Endothelial cell of umbilical vein (primary cell): ENCODE measurements at places on chromosomes 16 and 17. TPM values are rescaled to one million over a fixed set of nuclear protein-coding genes. Genes with fewer than 3 reads are reported as not detected.

DNA sequence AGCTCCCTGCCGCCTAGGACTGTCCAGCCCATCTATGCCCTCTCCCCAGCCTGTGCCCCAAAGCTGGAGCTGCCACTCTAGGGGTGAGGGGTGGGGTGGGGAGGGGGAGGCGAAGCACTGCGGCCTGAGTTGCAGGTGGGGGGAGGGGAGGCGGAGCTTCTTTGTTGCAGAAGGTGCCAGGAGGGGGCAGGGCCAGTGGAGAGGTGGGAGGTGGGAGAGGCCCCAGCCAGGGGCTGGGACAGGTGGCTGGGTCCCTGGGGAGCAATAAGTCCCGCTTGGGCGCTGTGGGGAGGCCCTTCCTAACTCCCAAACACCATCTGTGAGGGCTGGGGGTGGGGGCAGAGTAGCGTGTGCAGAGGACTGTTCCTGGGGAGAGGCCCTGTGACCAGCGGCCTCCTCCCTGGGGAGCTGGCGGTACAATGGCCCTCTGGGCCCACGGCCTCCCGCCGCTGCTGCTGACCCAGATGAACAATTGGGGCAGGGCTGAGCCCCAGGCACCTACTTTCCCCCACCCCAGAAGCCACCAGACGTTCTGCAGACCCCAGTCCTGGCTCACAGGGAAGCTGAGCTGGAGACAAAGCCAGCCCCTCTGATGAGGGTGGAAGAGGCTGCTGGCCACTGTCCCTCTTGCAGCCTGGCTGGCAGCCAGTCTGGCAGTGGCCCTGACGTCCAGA, 2.2 kb upstream of the NTN3 start:
- no peaks in the 10 kb centered on the region for H3K36me3 ChIP-seq
- no peak overlapping the region for H3K27ac ChIP-seq
- no peak overlapping the region for H3K4me3 ChIP-seq
- peaks cover 5% of the 10 kb centered on the region for H3K4me1 ChIP-seq

GRCh38 chr17:17254036-17254435, 17.1 kb upstream of the FLCN start:
- no peak overlapping the region for H3K27ac ChIP-seq
- DNase-seq: no peak
- no peak overlapping the region for H3K4me3 ChIP-seq
- peaks cover 21% of the 10 kb centered on the region for H3K36me3 ChIP-seq
- no peaks in the 10 kb centered on the region for H3K27me3 ChIP-seq
- H3K4me1 ChIP-seq: no peaks in the 10 kb centered on the region

GRCh38 chr17:16085066-16085699, 85.6 kb downstream of the TTC19 start:
- peak overlapping the region; percentile 32 for H3K27ac ChIP-seq
- H3K4me1 ChIP-seq: peaks cover 15% of the 10 kb centered on the region
- no peak overlapping the region for H3K4me3 ChIP-seq
- H3K27me3 ChIP-seq: no peaks in the 10 kb centered on the region
- H3K36me3 ChIP-seq: peaks cover 3% of the 10 kb centered on the region

GRCh38 chr17:81665205-81666091, 957 bp downstream of the OXLD1 start:
- H3K36me3 ChIP-seq: peaks cover 12% of the 10 kb centered on the region
- peaks cover 18% of the 10 kb centered on the region for H3K4me1 ChIP-seq
- peak overlapping the region; percentile 76 for H3K4me3 ChIP-seq
- H3K27me3 ChIP-seq: no peaks in the 10 kb centered on the region
- no peak for DNase-seq
- peak overlapping the region; percentile 36 for H3K27ac ChIP-seq

GRCh38 chr17:39648616-39649366, 11.8 kb downstream of the STARD3 start:
- H3K27ac ChIP-seq: no peak overlapping the region
- no peaks in the 10 kb centered on the region for H3K4me1 ChIP-seq
- H3K27me3 ChIP-seq: no peaks in the 10 kb centered on the region
- no peaks in the 10 kb centered on the region for H3K36me3 ChIP-seq
- H3K4me3 ChIP-seq: no peak overlapping the region

DNA sequence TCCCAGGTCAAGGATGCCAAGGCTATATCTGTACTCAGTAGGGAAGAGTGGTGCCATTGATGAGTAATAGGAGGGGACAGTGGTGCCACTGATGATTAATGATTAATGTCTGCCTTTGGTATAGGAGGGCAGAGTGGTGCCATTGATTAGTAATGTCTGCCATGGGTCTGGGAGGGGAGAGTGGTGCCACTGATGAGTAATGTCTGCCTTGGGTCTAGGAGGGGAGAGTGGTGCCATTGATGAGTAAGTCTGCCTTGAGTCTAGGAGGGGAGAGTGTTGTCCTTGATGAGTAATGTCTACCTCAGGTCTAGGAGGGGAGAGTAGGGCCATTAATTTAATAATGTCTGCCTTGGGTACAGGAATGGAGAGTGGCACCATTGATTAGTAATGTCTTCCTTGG, 507.8 kb upstream of the EEF2KMT start:
- H3K4me1 ChIP-seq: no peaks in the 10 kb centered on the region
- no peaks in the 10 kb centered on the region for H3K27me3 ChIP-seq
- no peak overlapping the region for H3K27ac ChIP-seq

DNA sequence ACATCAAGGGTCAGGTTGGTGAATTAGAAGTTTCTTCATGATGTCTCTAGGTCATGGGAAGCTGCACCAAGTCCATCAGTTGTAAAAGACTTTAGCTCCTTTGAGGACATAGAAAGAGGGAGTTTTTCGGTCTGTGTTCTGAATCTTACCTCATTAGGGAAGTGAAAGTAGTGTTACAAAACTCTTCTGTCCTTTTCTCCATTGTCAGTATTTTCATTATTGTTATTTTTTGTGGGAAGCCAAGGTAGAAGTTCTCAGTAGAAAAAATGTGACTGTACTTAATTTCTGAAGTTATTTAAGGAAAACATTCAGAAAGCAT, 24.2 kb downstream of the MAP3K3 start:
- H3K27ac ChIP-seq: no peak overlapping the region
- H3K36me3 ChIP-seq: peaks cover 10% of the 10 kb centered on the region
- no peaks in the 10 kb centered on the region for H3K4me1 ChIP-seq
- no peaks in the 10 kb centered on the region for H3K27me3 ChIP-seq
- DNase-seq: no peak
- H3K4me3 ChIP-seq: no peak overlapping the region

DNA sequence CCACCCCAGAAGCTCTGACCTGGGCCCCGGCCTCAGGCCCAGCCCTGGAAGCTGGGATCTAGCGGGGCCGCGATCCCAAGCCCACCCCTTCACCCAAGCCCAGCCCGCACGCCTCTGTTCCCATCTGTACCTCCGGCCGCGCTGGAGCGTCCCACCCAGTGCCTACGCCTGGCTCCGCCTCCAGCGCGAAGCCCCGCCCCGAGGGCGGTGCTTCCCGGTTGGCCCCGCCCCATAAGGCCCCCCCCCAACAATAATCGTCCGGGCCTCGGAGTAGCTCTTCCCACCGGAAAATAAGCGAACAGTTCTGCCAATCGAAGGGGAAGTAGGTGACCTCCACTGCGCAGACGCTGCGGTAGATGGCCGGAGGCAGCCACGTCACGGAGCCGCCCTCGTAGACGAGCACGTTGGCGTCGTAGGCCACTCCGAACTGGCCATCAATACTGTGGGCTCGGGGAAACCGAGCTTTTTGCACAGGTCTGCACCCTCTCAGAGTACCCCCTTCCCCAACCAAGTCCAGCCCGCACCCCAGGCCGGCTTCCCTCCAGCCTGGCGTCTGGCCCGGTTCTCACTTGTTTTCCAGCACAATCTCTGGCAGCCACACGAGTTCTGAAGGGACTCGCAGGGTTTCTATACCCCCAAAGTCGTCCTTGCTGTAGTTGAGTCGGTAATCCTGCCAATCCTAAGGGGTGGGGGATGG, 1.1 kb downstream of the CHRNE start:
- H3K27ac ChIP-seq: peak overlapping the region; percentile 23
- H3K27me3 ChIP-seq: no peaks in the 10 kb centered on the region
- no peaks in the 10 kb centered on the region for H3K36me3 ChIP-seq
- DNase-seq: peak; percentile 57

DNA sequence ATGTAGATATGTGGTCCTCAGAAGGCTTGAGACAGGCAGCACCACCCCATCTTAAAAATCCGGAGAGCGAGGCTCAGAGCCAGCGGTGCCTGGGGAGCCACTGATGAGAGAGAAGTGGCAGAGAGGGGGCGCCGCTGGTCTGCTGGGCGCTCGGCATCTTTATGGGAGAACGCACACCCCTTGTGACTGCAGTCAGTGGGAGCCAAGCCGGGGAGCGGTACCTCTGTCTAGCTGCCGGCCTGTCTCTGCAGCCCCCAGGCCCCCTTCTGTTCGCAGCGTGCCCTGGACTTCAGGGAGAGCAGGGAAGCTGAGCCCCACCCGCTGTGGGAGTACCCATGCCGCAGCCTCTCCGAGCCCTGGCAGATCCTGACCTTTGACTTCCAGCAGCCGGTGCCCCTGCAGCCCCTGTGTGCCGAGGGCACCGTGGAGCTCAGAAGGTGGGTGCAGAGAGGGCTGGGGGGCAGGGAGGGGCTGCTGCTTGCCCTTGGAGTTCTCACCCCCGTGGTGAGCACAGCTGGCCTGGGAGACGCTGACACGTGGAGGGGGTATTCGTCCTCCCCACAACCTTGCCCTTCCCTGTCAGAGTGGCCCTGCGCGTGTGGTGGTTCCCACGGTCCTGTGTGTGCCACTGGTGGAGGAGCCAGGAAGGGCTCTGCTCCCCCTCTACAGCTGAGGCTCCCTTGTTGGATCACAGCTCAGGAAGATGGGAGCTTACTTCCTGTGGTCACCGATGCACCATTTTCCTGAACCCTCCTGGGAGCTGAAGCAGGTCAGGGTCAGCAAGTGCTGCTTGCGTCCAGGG, 44.8 kb downstream of the PRMT7 start:
- no peak for DNase-seq
- no peak overlapping the region for H3K4me3 ChIP-seq
- no peaks in the 10 kb centered on the region for H3K27me3 ChIP-seq
- H3K36me3 ChIP-seq: peaks cover 45% of the 10 kb centered on the region
- no peak overlapping the region for H3K27ac ChIP-seq

GRCh38 chr17:39231591-39232551, 6.1 kb upstream of the STAC2 start:
- H3K4me3 ChIP-seq: no peak overlapping the region
- H3K27me3 ChIP-seq: peaks cover 2% of the 10 kb centered on the region
- H3K4me1 ChIP-seq: peaks cover 6% of the 10 kb centered on the region
- H3K36me3 ChIP-seq: no peaks in the 10 kb centered on the region

DNA sequence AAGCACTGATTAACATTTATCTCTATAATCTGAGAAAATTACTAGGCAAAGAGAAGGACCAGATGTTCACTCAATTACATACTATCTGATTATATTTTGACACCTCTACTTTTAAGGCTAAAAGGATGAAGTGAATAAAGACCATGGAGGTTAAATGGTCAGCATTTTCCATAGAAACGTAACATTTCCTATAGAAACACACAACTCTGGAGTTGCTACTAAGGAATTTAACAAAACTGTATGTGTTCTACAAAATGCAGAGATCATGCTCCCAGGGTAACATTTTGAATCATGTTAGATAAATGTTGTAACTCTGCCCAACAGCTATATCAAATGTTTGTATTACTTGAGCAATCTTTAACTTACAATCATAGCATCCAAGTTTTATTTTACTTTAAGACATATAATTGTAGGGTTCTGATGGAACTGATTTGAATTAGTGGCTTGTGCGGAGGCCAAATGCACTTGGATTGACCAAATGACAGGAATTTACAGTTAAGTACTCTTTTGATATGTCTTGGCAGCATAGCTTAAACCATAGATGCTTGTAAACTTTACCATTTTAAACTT, 97.7 kb downstream of the RPGRIP1L start:
- no peak overlapping the region for H3K27ac ChIP-seq
- no peak for DNase-seq
- H3K4me3 ChIP-seq: no peak overlapping the region
- H3K4me1 ChIP-seq: no peaks in the 10 kb centered on the region

- no peaks in the 10 kb centered on the region for H3K4me1 ChIP-seq
- no peaks in the 10 kb centered on the region for H3K27me3 ChIP-seq
These were observed 20.8 kb upstream of the CDC6 start for GRCh38 chr17:40266882-40267281.

DNA sequence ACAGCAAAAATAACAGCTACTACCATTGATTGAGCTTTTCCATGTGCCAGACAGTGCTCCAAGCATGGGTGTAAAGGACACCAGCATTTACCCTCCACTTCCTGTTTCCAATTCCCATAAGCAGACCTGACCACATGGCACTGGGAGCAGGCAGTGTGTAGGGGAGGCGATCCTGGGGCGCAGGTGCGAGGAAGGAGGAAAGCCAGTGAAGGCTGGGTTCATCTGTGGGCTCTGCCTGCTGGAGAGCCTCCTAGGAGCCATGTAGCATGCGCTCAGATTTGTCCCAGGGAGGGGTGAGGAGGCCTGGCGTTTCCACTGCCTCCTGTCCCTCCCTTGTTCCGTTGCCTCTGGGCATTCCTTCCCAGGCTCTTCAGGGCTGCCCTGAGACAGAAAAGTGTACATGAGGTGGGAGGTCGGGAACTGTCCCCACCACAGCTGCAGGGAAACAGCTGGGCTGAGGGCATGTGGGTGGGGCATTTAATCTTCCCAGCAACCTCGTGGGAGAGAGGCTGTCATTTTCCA, 56.6 kb downstream of the SNX20 start:
- no peaks in the 10 kb centered on the region for H3K36me3 ChIP-seq
- DNase-seq: no peak
- H3K4me3 ChIP-seq: no peak overlapping the region
- H3K27ac ChIP-seq: no peak overlapping the region
- H3K4me1 ChIP-seq: no peaks in the 10 kb centered on the region

GRCh38 chr17:83009414-83010205, 69.8 kb upstream of the METRNL start:
- H3K27ac ChIP-seq: no peak overlapping the region
- H3K4me3 ChIP-seq: no peak overlapping the region
- DNase-seq: no peak
- H3K4me1 ChIP-seq: no peaks in the 10 kb centered on the region

- no peak overlapping the region for H3K4me3 ChIP-seq
- no peaks in the 10 kb centered on the region for H3K27me3 ChIP-seq
- H3K27ac ChIP-seq: no peak overlapping the region
- H3K4me1 ChIP-seq: no peaks in the 10 kb centered on the region
- no peak for DNase-seq
- peaks cover 18% of the 10 kb centered on the region for H3K36me3 ChIP-seq
These were observed 87.1 kb downstream of the CYTH1 start for GRCh38 chr17:78694805-78695531.

- no peak overlapping the region for H3K4me3 ChIP-seq
- no peak for DNase-seq
- H3K27ac ChIP-seq: no peak overlapping the region
- peaks cover 7% of the 10 kb centered on the region for H3K27me3 ChIP-seq
- H3K36me3 ChIP-seq: no peaks in the 10 kb centered on the region
- no peaks in the 10 kb centered on the region for H3K4me1 ChIP-seq
These were observed 89.5 kb downstream of the WSCD1 start for GRCh38 chr17:6159541-6160231.

KRT32 gene
- total RNA-seq: not detected in 2 replicates

CA7 gene
- not detected in 2 replicates for total RNA-seq

NKD1 gene
- 0.32 TPM in 1 of 2 replicates, not detected in the other for total RNA-seq
